Activated CD4-positive, alpha-beta T cell treated with anti-CD3 and anti-CD28 coated beads for 4 hours (primary cell): ENCODE measurements at places on chromosomes 6 and 20.

DNA sequence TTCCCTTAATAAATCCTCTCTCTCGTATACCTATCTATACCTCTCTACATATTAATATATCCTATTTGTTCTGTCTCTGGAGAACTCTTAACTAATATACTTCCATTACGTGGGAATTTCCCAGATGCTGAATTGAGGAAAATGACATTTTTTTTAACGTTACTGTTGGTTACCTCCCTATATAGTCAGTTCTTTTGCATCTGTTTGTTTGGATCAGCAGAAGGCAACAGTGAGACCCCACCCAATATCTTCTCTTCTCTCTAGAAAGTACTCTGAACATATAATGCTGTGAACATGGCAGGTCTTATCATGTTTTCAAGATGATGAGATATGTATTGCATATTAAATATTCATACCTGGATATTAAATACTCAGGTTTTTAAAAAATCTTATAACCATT, 12.7 kb downstream of the RFPL4B start:
- no peak for DNase-seq

DNA sequence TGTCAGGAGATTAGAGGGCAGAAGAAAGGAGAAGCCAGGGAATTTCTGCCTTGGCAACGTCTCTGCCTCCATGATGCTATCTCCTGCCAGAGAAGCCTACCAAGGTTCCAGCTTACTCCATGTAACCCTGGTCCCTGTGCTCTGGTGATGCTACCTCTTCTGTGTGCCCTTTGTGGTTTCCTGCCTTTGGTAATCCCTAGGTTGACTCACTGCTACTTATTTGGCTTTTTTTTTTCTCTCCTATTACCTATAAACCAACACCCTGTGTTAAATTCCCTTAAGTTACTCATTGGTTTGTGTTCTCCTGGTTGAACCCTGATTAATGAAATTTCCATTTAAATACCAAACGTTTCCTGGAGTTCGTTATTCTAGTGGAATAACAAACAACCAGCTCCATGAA, 527.8 kb upstream of the FLRT3 start:
- no peak for DNase-seq

GRCh38 chr6:13038315-13038714, 290.0 kb downstream of the TBC1D7 start:
- DNase-seq: no peak

- DNase-seq: no peak
Measured at GRCh38 chr20:59043698-59044097, 1.1 kb upstream of the PRELID3B start.

GRCh38 chr20:14604143-14604542, 266.7 kb upstream of the FLRT3 start:
- DNase-seq: no peak

DNA sequence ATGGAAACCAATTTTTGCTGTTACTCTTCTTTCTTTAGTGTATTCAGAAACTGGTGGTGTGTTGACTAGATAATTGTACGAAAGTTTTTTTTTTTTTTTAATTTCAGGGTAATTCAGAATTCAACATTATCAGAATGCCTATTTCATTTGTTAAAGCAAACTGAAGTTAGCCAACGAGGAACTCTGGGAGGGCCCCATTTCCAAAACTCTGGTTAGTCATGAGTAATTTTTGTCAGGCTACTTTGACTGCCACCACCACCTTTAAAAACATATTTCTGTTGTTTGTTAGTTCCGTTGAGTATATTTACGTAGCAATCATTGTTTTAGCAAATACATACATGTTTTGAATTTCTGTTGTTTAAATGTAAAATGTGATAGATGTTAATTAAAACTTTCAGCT, 763 bp downstream of the ZKSCAN8 start:
- no peak for DNase-seq

DNA sequence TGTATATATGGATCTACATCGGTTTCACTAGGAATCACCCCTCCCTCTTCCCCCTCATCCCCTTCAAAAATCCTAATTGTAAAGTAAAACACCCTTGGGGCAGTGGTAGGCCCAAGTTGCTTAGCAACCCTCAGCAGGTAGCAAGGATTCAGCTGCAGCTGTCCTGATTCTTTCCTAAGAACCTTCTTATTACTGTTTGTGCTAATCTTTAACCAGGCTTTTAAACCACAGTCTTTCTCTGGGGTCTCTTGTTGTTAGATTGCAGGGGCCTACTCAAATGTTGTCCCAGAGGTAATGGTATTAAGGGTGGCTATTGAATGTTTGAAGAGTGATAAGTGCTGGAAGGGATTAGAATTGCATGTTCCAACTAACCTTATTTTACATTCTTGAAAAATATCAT, 46.4 kb downstream of the PRL start:
- DNase-seq: no peak

- DNase-seq: no peak
Measured at GRCh38 chr6:124463271-124463670, 499.0 kb upstream of the RNF217 start.

DNA sequence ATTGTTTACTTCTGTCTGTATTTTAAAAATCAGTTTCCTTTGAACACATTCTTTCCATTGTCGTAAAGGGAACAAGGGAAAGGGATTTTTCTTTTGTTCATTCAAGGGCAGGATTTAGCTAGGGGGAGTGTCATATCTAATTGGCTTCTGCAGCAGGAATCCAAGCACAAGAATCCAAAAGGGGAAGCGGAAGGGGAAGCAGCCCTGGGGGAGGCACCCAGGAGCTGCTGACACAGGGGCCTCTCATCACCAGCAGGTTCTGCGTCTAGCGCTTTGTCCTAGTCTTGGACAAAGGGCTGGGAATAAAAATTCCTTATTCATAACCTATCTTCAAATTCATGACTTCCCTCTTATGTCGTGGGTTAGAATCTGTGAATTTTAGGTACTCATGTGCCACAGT, 13.7 kb downstream of the RIPK1 start:
- no peak for DNase-seq

GRCh38 chr20:24106150-24106800, 117.7 kb upstream of the GGTLC1 start:
- no peak for DNase-seq

- no peak for DNase-seq
Measured at GRCh38 chr6:16183187-16183664, 54.3 kb downstream of the MYLIP start.

GRCh38 chr6:37977715-37978114, 158.2 kb downstream of the ZFAND3 start:
- no peak for DNase-seq

DNA sequence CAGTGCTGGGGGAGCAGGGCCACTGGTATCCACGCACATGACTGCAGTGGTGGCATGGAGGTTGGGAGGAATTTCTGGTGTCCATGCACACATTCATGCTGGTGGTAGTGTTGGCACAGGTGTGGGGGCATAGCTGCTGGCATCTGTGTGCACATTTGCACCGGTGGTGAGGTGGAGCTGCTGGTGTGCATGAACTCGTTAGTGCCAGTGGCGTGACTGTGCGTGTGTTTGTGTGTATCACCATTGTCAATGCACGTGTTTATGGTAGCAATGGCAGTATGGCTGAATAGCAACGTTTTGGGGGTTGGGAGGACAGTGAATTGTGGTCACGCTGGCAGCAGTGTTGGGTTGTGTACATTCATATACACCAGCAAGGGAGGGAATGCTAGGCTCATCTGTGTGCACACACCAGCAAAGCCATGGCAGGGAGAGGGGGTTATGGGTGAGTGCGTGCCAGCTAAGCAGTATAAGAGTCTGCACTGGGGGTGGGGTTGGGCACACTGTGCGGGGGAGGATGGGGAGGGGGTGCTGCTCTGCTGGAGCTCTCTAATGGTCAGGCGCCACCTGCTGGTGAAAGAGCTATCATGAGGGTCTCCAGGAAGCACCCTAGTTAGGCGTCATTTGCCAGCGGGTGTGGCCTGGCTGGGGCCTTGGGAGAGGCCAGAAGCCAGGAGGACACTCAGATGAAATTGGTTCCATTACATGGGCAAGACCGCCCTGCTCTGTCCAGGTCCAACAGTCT, 626.1 kb upstream of the ID4 start:
- DNase-seq: no peak

GRCh38 chr6:11653028-11653583, 115.6 kb downstream of the TMEM170B start:
- peak; percentile 25 for DNase-seq

DNA sequence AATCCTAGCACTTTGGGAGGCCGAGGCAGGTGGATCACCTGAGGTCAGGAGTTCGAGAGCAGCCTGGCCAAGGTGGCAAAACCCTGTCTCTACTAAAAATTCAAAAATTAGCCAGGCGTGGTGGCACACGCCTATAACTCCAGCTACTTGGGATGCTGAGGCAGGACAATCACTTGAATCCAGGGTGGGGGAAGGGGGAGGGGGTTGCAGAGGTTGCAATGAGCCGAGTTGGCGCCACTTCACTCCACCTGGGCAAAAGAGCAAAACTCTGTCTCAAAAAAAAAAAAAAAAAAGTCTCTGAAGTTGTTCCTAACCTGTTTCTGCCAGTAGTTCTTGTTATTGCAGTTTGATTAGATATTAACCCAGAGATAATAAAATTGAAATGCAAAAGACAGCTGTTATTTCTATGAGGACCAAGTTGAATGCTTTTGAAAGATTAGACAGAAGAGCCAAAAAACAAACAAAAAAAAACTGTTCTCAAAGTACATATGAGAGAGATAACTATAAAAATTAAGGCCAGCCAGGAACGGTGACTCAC, 22.6 kb downstream of the PIGU start:
- no peak for DNase-seq

- peak; percentile 28 for DNase-seq
Measured at GRCh38 chr20:45969712-45970634, 2.0 kb downstream of the ZNF335 start.

DNA sequence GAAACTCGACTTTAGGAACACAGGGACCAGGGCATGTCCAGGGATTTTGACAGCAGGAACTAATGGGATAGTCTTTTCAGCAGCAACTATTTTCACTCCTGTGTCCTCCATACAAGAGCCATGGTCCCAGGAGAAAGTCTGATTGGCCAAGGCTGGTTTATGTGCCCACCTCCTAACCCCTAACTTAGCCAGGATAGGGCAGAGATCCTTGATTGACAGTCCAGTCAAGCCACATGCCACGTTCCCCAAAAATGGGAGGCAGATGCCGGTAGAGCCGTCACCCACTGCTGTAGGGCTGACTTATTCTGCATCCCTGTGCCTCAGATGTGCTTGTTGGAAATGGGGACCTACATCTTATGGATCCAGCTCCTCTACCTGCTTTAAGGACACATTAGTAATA, 22.3 kb downstream of the SLC2A10 start:
- DNase-seq: no peak

- no peak for DNase-seq
Measured at GRCh38 chr20:20498076-20498861, 130.4 kb downstream of the INSM1 start.

- DNase-seq: no peak
Measured at GRCh38 chr6:88855541-88856147, 107.8 kb downstream of the RNGTT start.

DNA sequence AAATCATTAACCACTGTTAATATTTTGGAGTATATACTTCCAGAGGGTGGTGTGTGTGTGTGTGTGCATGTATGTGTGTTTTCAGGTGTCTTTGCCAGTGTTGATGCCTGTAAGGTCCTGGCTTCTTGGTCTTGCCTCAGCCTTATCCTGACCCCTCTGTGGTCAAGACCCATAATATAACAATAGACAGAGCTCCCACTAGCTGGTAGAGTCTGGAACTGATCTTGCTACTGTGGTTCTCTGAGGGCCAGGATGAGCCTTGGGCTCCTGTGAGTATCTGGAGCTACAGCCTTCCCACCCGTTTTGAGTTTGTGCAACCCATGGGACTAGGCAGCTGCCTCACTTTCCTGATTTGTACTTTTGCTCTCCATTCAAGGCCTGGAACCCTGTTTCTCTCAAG, 191.0 kb downstream of the IBTK start:
- DNase-seq: no peak

GRCh38 chr6:125827788-125828320, 37.1 kb downstream of the NCOA7 start:
- no peak for DNase-seq
